Osteocyte (in vitro differentiated cells): ENCODE measurements at places on chromosomes 7 and 10.

GRCh38 chr7:2213551-2214215 lies 19.1 kb downstream of the MAD1L1 start:
- DNase-seq: no peak

GRCh38 chr10:35409094-35409582 lies 72.8 kb downstream of the CCNY start:
- DNase-seq: no peak

GRCh38 chr7:73715648-73716317 lies 3.7 kb downstream of the STX1A start:
- DNase-seq: peak; percentile 92

- DNase-seq: no peak
Measured at GRCh38 chr7:37282927-37283326, 165.7 kb downstream of the ELMO1 start.

GRCh38 chr10:77070346-77070745 lies 567.3 kb downstream of the KCNMA1 start:
- DNase-seq: peak; percentile 2

GRCh38 chr7:26495569-26495968 lies 203.9 kb downstream of the SNX10 start:
- no peak for DNase-seq

DNA sequence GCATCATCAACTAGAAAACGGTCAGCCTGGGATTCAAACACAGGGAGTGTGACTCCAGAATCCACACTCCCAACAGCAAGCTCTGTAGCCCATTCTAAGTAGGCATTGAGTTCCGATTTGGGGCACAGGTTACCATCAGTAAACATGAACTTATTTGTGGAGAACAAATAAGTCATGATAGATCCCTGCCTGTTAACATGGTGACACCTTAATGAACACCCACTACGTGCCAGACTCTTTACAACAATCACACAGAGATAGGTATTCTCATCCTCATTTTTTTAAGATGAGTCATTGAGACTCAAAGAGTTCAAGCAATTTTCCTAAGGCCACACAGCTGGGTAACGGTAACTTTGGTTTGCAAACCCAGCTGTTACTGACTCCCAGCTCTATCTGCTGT lies 91.5 kb downstream of the LYZL2 start:
- no peak for DNase-seq

- no peak for DNase-seq
Measured at GRCh38 chr7:148135116-148135515, 455.4 kb upstream of the C7orf33 start.

- DNase-seq: no peak
Measured at GRCh38 chr10:17735166-17735941, 16.6 kb upstream of the TMEM236 start.

DNA sequence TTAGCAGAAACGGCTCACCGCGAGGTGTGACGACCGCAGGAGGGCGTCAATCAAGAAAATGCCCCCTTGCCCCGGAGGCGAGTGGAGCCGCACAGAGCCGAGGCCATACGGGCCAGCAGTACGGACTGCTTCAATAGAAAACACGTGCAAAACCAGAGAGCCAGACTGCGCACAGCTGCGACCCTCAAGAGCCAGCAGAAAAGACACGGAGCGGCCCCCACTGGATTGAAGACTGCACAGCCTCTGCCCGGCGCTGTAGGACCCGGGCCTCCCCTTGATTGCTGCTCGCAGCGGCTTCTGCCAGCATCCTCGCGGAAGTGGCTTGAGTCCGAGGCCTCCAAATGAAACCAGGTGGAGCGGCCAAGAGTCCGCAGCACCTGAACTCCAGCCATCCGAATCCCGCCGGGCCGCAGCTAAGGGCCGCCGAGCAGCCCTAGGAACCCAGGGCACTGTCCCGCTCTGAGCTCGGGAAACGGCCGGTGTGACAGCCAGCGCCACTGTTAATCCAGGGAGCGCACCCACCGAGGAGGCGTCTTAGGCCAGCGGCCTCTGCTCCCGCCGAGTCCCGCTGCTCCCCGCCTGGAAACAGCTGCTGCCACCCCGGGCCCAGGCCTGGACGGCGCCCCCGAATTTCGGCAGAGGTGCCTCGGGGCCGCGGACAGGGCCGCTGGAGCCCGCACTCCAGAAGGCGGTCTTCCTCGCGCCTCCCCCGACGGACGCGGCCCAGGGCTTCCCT lies 660 bp upstream of the HHEX start:
- no peak for DNase-seq

GRCh38 chr10:57844387-57844998 lies 423.2 kb downstream of the IPMK start:
- DNase-seq: no peak

GRCh38 chr10:133318494-133319127 lies 9.9 kb downstream of the ZNF511 start:
- DNase-seq: peak; percentile 91

- no peak for DNase-seq
Measured at GRCh38 chr7:50782375-50783208, at the start of gene GRB10. GRB10 (minus strand) TSS chr7:50782896; CDS start chr7:50732322, 50,574 bp downstream.

- DNase-seq: peak; percentile 65
Measured at GRCh38 chr7:129066290-129067131, 11.6 kb upstream of the TNPO3 start.

- no peak for DNase-seq
Measured at GRCh38 chr7:27156508-27156898, at the start of gene HOXA7. HOXA7 (minus strand) TSS chr7:27156675; CDS start chr7:27156545, 130 bp downstream.

DNA sequence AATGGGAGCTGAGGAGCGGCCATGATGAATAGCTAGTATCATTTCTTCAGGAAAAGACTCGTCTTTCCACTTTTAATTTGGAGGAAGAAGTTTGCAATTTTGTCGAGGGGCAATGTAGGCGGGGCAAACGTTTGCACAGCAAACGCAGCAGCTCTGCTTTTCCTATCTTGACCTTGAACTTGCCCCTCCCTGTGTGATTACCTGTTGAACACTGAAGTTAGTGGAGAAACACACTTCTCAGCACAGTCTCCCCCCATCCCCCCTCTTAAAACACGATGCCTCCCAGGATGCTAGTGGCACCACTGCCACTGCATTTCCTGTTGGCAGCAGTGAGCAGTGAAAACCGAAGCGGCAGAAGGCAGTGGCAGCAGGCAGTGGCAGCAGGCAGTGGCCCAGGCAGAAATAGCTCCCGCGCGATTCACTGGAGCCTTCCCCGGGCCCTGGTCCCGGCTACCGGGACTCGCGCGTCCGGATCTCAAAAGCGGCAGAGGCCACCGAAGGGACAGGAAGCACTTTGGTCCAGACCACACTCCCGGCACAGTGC lies at the start of gene EPDR1:
Gene EPDR1, plus strand, starts transcription at position 336 of the 544 bp plus-strand sequence. CDS start 300 bp downstream, outside the sequence.
- peak; percentile 84 for DNase-seq
